AG08396 (cell line): ENCODE measurements at places on chromosomes 6 and 20.

- peak; percentile 57 for DNase-seq
Measured at GRCh38 chr6:35139924-35140638, 1.1 kb downstream of the TCP11 start.

DNA sequence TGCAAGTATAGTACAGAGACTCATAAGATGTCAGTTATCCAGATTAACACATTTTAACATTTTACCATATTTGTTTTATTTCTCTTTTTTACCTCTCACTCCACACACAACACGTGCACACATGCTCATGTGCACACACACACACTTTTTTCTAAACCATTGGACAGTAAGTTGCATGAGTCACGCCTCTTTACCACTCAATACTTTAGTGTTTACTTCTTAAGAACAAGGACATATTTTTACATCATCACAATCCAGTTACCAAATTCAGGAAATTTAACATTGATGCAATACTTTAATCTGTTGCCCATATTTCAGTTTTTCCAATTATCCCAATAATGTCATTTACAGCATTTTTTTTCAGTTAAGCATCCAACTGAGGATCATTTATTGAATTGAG, 109.0 kb downstream of the RIN2 start:
- DNase-seq, result no peak

- no peak for DNase-seq
Measured at GRCh38 chr6:170464524-170464979, 88.6 kb downstream of the PSMB1 start.

DNA sequence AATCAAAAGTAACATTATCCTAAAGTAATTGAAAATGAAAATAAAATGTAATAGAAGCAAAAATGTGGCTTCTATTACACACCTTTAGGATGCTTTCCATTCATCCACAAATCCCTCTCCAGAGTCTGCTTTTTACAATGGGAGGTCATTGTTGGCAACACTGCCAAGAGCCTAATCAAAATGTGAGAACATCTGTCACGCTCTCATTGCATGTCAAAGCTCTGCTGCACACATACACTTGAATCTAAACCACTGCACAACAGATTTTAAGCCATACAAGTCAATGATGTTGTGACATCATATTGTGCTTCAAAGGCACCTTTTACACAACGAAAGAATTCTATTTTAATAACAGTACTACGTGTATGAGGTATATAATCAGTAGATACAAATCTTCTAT, 82.1 kb downstream of the PREP start:
- DNase-seq, result no peak

- DNase-seq, result no peak
Measured at GRCh38 chr6:124903797-124904196, 58.4 kb upstream of the RNF217 start.

DNA sequence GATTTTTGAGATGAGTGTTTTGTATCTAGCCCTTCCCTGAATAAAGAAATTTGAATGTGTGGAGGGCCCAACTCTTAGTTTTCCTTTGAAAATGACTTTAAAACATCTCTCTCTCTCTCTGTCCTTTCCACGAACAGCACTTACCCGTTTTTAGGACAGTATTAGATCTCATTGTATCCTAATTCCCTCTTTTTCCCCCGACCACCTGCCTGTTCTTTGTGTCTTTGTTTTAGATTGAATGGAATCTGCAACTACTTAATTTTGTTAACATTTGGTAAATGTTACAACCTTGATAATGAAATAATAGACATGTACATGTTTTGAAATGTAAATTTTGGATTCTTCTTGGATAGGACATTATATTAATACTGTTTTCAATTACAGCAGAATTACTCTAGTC, 3.1 kb downstream of the DSP start:
- DNase-seq, result no peak

GRCh38 chr6:452301-453067, 60.9 kb downstream of the IRF4 start:
- DNase-seq, result no peak

- DNase-seq, result no peak
Measured at GRCh38 chr6:166487148-166487547, 99.3 kb downstream of the RAMACL start.

GRCh38 chr6:138419766-138420165, 15.7 kb downstream of the HEBP2 start:
- DNase-seq, result no peak

- peak; percentile 8 for DNase-seq
Measured at GRCh38 chr6:69719602-69720193, 77.1 kb downstream of the LMBRD1 start.

DNA sequence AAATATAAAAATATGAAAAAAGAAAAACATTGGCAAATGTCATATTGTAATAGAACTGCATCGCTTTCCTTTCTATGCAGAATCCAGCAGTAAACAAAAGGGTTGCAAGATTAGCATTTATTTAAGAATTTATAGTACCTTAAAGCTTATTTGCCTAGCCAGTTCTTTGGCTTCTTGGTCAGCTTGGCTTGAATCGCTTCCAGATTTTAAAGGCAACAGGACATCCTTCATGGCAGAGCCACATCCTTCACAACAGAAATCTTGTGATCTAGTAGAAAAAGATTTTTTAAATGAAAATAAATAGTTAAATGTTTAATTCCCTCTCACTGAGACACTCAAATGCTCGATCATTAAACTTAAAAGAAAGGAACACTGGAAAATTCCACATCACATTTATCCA, 17.4 kb downstream of the UBE2J1 start:
- no peak for DNase-seq

GRCh38 chr20:38620441-38620840, 18.8 kb downstream of the ARHGAP40 start:
- DNase-seq, result no peak

GRCh38 chr6:88890860-88891845, 72.3 kb downstream of the RNGTT start:
- DNase-seq, result no peak

DNA sequence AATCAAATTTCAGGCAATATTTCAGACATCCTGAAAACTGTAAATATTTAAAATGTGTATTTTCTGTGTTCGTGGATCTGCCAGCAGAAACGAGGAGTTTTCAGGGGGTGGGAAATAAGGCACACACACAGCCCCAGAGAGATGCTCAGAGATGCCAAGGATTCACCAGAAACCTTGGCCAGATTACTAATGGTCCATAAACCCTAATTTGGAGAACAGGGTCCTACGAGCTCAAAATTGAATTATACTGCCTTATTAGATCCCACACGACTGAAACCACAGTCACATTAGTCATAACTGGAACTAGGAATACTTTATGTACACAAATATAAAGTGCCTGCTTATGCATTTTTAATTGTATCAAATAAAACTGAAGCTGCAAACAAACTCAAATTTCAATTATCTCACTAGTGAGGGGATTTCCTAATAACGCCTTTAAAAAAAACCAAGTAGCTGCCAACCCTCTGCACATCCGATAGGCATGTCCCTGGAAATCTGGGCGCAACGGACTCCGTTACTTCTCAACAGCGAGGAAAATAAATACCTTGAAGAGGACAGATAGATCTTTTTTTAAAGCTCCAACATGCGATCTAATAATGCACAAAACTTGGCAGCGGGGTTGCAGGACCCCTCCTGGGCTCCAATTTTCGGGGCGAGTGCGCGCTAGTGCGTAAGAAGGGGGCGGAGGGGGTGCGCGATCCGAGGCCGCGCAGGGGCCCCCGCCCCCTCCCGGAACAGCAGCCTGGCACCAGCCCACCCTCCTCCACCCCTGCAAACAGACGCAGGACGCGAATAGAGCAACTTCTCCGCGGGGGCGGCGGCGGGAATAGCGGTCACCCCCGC, 897 bp downstream of the CHD6 start:
- peak; percentile 45 for DNase-seq

DNA sequence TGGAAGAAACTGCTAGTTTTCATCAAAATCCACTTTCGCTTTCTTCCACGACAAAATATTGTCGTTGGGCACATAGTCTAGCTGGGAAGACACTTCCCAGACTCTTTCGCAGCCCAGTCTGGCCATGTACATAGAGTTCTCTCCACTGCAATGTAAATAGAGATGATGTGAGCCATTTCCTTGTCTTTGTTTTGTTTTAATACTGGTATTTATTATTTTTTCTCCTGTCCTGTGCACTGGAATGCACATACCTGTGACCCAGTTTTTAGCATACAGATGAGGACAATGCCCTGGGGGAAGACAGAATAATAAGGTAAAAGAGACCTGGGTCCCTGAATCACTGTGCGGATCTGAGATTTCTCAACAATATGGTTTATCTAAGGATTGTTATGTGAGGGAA, 149.5 kb upstream of the BMP5 start:
- no peak for DNase-seq

DNA sequence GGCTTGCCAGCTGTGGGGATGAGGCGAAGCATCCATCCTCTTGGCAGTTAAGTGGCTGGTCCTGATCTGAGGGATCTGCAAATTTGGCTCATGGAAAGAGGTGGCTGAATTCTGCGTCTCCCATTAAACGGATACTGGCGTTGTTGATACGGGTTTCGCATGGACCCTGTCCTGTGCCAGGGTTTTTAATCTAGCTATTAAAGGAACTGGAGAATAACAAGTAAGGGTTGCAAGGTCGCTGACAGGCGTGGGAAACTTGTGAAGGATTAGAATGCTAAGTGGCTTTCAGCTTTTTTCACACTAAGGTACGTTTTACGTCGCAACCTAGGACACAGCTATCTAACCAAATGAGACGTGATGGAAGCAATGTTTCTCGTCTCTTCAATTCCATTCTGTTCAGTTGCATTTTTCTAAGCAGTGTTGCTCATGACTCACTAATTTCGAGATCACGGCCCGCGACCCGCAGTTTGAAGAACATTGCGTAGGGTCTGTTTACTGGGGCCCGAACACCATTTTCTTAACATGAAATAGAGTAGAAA, 852 bp downstream of the GMNN start:
- peak; percentile 39 for DNase-seq

DNA sequence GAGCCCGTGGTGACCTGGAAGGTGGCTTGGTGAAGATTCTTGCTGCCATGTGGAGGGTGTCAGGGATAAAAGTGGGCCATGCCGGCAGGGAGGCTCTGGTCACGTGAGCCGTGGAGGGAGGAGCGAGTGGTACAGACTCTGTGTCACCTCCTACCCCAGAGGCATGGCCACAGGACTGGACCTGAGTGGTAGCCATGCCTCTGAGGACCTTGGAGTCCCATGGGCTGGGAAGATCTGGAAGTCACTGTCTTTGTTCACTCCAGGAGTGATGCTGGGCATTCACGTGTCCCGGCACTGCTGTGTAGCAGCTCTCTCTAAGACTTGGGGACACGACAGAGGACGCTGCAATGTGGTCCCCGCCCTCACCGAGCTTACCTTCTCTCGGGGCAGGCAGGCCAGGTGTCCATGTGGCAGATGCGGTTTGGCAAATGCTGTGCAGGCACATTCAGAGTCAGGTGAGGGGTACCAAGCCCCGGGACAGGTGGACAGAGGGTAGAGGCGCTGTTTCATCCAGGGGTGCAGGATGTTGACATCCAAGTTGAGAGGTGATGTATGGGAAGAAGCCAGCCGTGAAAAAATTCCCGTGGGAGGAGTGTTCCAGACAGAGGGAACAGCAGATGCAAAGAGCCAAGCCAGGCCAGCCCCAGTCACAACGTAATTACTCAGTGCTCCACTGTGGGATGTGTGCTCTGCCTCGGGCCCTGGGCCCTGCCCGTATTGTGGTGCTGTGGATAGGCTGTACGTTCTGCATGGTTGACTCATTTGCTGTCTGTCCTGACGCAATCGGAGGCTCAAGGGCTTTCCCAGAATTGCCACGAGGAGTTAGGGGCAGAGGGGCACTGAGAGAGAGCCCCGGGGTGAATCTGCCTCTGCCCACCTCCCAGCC, 307.8 kb downstream of the TAF4 start:
- DNase-seq, result no peak

DNA sequence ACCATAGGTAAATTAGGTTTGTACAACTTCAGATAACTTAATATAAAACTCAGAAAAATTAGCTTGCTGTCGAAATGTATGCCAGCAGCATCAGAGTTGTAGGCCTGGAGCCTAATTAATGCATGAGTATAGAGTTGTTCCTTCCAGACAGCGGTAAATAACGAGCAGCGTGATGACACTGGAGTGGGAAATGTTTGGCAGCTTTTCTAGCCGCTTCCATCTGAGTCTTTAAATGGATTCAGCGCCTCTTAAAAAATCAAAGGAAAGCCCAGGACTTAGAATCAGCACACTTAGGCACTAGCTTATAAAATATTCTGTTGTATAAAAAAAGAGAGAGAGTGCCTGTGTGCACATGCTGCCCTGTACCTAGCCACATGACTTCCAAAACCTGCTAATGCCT, 43.7 kb upstream of the SYNJ2 start:
- DNase-seq, result no peak

DNA sequence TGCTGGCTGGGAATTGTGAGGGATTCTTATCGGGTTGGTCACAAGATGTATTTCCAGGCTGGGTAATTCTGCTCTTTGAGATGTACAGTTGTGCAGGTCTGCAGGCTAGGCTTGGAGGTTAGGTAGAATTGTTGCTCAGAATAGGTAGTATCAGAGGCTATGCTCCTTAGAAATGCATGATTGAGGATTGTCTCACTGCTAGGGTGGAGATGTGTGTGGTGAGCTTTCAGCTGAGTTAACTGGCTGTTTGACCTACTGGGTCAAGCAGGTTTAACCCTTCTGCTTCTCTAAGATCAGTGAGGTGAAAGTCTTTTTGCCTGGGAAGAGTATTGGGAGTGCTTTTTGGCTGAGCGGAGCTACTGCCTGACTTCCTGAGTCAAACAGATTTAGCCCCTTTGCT, 701.1 kb downstream of the UTRN start:
- DNase-seq, result no peak

DNA sequence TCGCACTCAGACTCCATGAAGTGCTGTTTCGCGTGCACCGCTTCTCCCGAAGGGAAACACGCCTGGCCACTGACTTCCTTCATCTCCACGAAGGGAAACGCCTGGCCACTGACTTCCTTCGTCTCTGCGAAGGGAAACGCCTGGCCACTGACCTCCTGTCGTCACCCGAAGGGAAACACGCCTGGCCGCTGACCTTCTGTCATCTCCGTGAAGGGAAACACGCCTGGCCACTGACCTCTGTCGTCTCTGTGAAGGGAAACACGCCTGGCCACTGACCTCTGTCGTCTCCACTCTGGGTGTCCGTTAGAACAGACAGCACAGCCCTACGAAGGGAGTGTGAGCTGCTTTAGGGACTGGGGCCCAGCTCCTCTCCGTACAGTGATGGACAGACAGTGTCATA, 17.1 kb upstream of the ADRM1 start:
- DNase-seq, result no peak
